Head of caudate nucleus (tissue), 42 donors: ENCODE measurements at places on chromosomes 12 and 14.

DNA sequence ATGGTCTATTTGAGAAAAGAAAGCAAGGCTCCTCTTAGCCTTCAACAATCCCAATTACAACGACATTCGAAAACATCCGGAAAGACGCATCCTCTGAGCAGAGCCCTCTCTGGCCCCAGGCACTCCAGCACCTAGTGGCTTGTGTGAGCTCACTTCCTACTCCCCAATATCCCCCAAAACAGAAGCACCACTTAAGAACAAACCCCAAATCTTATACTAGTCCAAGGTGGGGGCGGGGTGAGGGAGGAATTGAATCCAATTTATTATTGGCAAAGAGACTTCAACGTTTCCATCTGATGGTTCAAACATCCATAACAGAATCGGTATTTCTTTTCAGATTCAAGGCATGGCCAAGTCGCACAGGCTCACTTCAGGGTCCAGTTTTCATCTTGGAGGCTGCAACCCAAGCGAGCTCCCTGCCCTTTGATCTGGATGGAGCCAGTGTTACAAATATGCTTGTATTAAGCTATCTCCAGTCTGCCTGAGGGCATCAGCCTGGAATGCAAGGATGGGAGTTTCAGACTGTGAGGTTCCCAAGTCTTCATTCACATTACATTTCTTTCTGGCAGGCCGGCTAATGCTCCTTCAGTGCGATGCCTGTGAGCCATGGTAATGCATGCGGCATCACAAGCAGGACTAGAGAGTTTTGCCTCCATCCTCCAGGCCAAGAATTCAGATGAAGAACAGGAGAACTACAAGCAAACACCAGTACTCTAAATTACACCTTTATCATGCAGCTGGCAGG lies 132.5 kb upstream of the FOXN3 start:
- DNase-seq, result no peak

DNA sequence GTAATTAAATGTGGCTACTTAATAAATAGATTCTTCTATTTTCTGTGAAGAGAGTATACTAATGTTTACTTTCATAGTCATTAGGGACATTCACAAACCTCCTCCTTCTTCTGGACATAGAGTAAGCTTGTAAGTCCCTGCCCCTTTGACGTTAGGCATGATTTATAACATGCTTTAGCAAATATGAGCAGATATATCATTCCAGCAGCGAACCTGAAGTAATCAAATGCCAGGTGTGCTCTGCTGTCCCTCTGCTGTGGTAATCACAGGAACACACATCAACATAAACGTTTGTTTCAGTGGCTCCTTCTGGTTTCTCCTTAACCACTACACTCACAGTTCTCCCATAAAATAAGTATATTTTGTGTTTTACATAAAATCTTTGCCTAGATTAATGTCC lies 961.8 kb downstream of the FLRT2 start:
- no peak for DNase-seq

DNA sequence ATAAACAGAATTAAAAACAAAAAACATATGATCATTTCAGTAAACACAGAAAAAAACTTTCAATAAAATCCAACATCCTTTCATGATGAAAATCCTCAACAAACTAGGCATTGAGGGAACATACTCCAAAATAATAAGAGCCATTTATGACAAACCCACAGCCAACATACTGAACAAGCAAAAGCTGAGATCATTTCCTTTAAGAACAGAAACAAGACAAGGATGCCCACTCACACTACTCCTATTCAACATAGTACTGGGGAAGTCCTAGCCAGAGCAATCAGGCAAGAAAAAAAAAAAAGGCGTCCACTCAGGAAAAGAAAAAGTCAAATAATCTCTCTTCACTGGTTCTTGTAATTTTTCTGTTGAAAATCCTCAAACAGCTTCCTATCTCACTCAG lies 30.1 kb downstream of the MRPL42 start:
- no peak for DNase-seq

GRCh38 chr12:2355198-2355597 lies 302.4 kb downstream of the CACNA1C start:
- DNase-seq, result no peak

DNA sequence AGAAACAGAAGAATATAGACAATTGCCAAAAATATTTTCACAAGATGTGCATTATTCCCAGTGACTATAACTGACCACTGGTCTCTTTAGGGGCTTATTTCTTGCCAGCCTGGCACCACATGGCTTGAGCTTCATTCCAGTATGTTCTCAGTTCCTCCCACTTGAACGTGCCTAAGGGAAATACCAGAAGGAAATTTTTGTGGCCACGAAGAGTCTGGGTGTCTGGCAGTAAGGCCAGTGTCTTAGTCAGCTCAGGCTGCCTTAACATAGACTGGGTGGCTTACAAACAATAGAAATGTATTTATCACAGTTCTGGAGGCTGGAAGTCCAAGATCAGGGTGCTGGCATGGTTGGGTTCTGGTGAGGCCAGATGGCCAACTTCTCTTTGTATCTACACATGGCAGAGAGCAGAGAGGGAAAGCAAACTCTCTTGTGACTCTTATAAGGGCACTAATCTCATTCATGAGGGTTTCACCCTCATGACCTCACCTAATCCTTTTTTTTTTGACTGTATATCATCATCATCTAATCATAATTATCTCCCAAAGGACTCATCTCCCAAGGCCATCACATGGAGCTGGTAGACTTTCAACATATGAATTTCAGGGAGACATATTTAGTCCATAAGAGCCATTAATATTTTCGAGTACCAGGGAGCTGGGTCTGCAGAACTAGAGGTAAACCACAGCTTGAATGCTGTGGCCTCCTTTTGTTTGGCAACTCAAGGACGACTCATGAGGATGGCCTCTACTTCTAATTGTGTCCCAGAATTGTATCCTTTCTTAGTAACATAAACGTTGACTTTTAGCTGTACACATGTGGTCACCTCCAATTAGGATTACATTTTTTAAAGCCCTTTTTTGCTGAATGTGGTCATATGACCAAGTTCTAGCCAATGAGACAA lies 5.1 kb upstream of the SMOC1 start:
- no peak for DNase-seq

GRCh38 chr14:92984896-92985295 lies 61.9 kb downstream of the CHGA start:
- DNase-seq, result no peak

DNA sequence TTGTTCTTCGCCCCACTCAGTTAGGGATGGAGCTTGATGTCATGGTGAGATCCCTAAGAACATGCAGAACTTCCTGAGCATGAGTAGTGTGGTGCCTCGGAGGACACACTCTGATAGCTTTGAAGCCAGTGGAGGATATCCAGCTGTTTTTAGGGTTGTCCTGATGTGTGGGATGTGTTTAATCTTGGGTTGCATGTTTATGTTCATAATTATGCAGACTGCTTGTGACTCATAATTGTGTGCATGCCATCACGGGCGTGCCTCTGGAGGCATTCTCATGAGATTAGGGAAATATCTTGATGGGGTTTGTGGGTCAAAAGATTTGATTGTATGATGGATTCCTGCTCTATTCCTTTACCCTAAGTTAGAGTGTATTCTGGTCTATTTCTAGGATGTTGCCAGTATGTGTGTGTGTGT lies 267.4 kb upstream of the PELI2 start:
- no peak for DNase-seq

DNA sequence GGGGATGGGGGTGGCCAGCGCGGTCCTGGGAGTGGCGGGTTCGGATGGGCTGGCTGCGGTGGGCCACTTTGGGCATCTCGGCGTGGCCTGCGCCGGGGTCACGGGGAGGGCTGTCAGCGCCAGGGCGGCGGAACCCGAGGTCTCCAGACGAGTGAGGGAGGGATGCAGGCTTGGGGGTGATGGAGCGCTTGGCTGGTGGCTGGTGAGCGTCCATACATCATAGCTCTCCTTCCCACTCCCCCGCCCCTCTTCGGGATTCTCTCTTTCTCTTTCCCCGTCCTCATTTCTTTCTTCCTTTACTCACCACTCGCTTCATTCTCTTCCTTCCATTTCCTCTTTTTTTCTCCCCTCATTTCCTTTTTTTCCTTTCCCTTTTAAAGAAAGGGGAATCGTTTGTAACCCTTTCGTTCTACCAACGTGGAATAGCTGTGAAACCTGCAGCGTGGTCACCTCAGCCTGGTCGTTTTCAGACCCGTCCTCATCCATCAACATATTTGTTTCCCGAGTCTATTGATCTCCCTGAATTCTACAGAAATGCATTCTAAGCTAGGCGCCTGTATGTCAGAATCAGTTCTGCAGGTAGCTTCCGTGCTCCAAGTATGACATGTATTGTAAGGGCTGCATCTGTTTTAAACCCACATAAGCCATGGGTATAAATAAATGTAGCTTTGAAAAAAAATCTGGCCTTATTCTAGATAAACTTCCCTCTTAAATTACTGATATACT lies 260.3 kb upstream of the E2F7 start:
- peak; percentile 59 for DNase-seq

DNA sequence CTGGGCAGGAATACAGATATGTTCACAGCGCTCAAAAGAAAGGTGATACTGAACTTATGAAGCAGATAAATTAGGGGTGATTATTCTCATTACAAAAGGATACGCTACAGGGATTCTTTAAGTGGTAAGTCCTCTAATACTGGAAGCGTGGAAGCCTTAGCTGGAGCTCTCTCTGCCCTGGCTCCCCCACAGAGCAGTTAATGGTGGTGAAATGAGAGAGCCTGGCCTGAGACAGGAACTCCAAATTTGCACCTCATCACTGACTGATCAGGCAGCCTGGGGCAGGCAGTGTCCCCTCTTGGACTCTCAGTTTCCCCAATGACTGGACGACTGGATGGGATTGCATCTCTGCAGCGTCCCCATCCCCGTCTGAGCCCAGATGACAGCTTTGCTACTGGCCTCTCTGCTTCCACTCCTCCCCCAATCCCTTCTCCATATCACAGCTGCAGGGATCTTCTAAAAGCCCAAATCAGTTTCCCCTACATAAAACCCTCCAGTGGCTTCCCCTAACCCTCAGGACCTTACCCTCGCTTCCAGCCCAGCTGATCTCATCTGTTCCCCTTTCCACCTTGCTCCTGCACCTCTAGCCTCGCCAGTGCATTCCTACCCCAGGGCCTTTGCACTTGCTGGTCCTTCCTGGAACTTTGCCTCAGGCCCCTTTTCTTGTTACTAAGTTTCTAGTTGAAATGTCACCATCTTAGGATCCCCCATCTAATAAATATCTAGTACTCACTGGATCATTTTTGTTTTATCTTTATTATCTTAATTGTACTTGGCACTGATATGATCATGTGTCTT lies 171.7 kb upstream of the LHX5 start:
- DNase-seq, result no peak

DNA sequence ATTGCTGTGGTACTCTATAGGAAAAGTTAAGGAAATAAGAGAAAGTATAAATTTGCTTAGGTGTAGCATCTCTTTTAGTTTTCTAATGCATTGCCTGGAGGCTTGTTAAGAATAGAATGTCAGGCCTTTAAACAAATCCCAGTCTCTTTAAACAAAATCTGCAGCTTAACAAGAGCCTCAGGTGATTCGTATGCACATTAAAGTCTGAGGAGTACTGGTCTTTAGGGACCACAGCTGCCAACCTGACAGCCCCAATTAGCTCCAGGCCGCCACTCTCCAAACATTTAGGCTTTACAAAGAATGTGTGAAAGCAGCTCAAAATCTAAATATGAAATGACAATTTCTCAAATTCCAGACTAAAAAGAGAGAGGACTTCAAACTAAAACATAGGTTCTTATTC lies 35.7 kb downstream of the PAWR start:
- no peak for DNase-seq

DNA sequence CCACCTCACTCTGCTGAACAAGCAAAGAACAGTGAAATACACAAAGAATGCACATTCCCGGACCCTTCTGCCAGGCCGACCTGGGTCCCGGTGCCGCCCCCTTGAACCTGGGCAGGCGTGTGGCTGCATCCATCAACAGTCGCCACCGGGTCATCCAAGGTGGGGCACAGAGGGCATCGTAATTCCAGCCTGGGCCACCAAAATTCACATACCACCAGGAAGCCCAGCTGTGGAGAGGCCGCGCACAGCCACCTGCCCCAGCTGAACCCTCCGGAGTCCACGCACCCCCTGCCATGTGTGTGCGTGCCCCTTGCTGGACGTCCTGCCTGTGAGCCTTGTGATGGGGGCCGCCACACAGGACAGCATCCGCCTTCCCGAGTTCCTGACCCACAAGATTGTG lies 85.7 kb downstream of the NOC4L start:
- DNase-seq, result no peak

DNA sequence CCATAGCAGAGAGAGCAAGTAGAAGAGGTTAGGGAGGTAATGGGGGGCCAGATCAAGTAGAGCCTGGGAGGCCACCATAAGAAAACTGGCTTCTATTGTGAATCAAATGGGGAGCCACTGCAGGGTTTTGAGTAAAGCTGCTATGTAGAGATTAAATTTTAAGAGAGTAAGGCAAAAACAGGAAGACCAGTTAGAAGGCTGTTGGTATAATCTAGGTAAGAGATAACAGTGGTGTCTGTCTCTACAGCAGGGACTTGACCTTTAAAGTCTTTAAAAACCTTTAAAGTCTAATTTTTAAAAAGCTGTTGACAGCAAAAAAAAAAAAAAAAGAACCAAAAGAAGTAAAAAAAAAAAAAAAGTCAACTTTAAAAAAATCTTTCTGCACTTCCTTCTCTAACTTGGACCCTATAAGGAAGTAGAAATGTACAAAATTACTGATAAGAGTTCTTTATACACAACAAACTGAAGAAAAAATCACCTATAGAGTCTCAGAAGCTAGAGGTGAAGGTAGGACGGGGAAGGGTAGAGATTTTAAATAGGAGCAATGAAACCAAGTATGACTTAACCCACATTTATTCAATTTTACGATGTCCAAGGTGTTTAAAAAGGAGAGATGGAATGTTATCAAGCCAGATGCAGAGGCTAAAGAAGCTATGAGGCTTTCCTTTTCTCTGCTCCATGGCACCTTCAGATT lies 26.1 kb downstream of the SGPP1 start:
- DNase-seq, result no peak
